Activated naive CD4-positive, alpha-beta T cell treated with anti-CD3 and anti-CD28 coated beads, Interleukin-2, amount 50 U/mL, for 72 hours (primary cell): ENCODE measurements at places on chromosomes 13 and 19. TPM values are rescaled to one million over a fixed set of nuclear protein-coding genes. Genes with fewer than 3 reads are reported as not detected.

- DNase-seq = no peak
Measured at GRCh38 chr13:50910485-50910805, 854 bp downstream of the RNASEH2B start.

DNA sequence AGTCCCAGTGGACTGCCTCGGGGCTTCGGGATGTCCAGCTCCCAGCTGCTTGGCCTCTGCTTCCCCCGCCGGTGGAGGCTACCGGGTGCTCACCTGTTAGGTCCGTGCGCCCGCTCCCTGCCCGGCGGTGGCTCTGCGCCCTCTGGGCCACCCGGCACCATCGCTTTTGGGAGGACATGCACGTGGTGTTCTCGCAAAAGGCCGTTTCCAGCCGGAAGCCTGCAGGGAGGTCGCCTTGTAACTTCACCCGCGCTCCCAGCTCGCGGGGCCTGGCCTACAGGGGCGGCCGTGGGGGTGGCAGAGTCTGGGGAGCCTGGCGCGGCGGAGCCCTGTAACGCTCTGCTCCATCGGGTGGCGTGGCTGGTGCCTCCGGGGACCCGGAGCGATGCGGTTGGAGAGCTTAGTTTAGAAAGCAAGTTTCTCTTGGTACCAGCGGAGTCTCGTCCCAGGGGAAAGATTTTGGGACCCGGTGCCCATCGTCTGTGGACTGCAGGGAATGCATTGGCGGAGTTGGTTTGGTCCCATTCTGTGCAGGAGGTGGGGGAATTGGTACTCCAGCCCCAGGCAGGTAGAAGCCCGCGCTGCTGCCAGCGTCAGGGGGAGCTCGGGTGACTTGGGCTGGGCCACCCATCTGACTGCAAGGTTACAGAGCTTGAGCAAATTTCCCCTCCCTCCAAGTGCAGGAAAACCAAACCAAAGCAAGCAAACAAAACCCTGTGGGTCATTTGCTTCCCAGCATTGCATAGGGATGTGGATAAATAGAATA is 673 bp downstream of the SPATA13 start:
- peak; percentile 62 for DNase-seq

DNA sequence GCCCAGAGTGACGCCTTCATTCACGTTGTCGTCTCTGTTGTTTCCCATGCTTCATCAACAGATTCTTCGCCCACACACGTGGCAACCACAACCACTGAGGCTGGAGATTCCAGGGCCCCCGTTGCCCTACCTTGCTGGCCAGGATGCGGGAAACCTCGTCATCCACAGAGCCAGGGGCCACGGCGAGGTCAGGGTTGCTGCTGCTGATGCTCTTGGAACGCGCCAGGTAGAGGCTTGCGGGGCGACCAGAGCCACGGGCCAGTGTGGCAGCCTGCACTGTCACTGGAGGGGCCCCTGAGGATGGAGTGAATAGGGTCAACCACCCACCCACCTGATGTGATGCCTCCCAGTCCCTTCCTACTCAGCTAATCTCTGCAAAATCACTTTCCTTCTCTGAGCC is 6.3 kb upstream of the ANGPTL8 start:
- DNase-seq = no peak

GRCh38 chr13:113220877-113221276 is 11.5 kb downstream of the CUL4A start:
- DNase-seq = no peak

- no peak for DNase-seq
Measured at GRCh38 chr13:41213316-41213715, 18.9 kb upstream of the KBTBD7 start.

- no peak for DNase-seq
Measured at GRCh38 chr19:9667898-9668297, 7.0 kb downstream of the ZNF562 start.

- DNase-seq = no peak
Measured at GRCh38 chr19:34664168-34664567, 12.8 kb downstream of the SCGB2B2 start.

The NPAS1 gene
- total RNA-seq = not detected

The CACNG6 gene
- total RNA-seq = not detected
